ENCODE measurements at places on chromosomes 6 and 20.

- no peak for DNase-seq
Observed at GRCh38 chr6:34688956-34689355, 7.6 kb downstream of the ILRUN start.

DNA sequence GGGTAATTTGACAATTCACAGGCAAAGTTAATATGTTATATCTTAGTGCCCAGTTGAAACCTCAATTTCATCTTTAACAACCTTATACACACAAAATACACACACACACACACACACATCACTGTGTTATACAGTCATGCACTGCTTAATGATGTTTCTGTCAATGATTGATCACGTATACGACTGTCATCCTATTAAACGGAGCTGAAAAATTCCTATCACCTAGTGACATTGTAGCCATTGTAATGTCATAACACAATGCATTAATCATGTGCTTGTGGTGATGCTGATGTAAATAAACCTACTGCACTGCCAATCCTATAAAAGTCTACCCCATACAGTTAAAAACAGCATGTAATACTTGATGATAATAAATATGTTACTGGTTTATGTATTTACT lies 64.8 kb upstream of the HLA-E start:
- DNase-seq, result no peak

GRCh38 chr6:44442236-44442635 lies 54.7 kb downstream of the CDC5L start:
- DNase-seq, result no peak

DNA sequence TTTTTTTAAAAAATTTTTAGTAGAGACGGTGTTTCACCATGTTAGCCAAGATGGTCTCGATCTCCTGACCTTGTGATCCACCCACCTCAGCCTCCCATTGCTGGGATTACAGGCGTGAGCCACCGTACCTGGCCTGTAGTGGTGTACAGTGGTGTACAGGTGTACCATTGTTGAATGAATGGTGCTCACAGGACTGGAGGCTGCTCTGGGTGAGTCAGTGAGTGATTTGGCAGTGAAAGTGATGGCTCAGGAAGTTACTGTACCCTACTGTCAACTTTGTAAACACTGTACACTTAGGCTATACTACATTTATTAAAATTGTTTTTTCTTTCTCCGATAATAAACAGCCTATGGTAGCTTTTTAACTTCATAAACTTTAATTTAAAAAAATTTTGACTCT lies 122.8 kb upstream of the EEF1E1 start:
- DNase-seq, result no peak

- no peak for DNase-seq
Observed at GRCh38 chr6:52019092-52019491, 68.3 kb downstream of the PKHD1 start.

DNA sequence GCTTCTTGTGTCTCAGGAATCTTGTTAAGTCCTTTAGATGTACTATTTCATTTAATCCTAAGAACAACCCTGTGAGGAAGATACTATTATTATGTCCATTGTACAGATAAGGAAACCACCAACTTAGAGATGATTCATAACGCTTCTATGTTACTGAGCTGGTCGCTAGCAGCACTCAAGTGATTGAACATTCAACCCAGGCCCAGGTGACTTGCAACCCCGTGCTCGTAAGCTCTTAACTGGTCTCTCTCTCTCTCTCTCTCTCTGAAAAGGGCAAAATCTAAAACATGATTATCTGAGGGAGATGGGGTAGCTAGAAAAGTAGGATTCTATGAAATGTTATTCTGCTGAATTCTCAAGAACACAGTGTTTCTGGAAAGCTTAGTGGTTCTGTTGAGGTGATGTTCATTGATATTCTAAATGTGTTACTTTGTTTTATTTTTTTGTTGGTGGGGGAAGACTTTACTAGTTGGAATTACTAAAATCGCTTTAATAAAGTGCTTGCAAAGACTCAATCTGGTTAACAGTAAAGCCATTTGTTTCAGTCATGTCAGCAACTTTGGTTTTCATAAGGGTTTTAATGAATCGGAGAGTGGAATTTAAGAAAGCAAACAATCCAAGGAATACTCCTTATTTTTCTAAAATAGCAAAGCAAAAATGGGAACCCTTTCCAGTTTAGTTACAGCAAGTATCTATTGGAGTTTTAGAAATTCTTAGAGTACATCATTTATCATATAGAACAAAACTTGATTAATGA lies 265.0 kb upstream of the TAB2 start:
- DNase-seq, result no peak

DNA sequence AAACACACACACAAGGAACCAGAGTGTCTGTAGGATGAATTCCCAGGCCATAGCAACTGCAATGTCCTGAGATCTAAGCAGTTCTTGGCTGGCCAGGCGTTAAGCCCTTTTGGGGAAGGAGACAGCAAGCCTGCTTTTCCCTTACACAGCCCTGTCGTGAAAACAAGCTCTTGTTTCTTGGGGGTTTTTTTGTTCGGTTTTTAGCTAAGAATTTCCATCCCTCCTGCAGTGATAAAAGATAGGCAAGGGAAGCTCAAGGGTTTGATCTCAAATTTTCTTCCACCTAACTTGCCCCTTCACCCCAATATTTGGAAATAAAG lies 1.5 kb downstream of the TNFRSF21 start:
- no peak for DNase-seq

DNA sequence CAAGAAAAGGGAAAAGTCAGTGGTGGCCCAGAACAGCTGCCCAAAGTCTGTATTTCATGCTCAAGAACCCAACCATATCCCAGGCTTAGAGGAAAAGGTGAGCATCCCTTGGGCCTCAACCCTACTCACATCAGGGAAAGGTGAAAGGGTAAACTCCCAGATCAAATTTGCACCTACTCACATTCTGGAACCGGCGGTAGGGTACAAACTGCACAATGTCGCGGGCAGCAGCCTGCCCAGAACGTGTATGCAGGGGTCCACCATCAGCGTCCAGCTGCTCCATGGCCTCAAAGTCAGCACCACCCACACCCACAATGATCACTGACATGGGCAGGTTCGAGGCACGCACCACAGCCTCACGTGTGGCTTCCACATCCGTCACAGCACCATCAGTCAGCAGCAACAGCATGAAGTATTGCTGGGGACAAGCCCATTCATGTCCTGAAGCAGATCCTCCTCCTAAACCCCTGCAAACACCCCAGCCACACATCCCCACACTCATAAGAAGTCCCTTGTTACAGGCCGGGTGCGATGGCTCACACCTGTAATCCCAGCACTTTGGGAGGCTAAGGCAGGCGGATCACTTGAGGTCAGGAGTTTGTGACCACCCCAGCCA lies 10.9 kb downstream of the SPAG4 start:
- DNase-seq, result no peak

Data from fibroblast of skin of left biceps (primary cell).